Left lobe of liver (tissue), 2 donors: ENCODE measurements at places on chromosomes 12 and 14.

DNA sequence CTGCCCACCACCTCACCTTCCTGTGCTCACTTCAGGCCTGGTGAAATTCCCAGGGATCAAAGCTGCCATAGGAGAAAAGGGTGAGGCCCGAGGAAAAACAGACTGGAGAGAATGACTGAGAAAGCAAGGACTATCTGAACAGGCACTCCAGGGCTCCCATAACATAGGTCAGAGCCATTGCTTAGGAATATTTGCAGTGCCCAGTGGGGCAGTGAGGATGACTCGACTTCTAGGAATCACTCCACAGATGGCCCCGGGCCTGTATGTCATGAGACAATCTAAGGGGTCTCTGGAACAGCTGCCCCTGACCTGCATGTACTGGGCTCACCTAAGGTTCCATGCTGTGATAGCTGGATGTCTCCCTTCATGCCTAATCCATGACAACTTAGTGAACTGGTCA, 51.6 kb downstream of the GPHB5 start:
- no peak for DNase-seq

GRCh38 chr12:230925-231671, 17.1 kb upstream of the SLC6A12 start:
- DNase-seq: peak; percentile 42

GRCh38 chr12:109527489-109528123, 45.7 kb downstream of the MMAB start:
- DNase-seq: no peak

GRCh38 chr14:54169254-54169924, 212.8 kb upstream of the BMP4 start:
- DNase-seq: no peak

- DNase-seq: no peak
These were observed 44.5 kb downstream of the ALKBH1 start for GRCh38 chr14:77663293-77663692.
